Stimulated activated CD4-positive, alpha-beta T cell treated with anti-CD3 and anti-CD28 coated beads, Interleukin-4, amount 100 ng/mL, for 24 hours (primary cell): ENCODE measurements at places on chromosomes 1 and 21.

DNA sequence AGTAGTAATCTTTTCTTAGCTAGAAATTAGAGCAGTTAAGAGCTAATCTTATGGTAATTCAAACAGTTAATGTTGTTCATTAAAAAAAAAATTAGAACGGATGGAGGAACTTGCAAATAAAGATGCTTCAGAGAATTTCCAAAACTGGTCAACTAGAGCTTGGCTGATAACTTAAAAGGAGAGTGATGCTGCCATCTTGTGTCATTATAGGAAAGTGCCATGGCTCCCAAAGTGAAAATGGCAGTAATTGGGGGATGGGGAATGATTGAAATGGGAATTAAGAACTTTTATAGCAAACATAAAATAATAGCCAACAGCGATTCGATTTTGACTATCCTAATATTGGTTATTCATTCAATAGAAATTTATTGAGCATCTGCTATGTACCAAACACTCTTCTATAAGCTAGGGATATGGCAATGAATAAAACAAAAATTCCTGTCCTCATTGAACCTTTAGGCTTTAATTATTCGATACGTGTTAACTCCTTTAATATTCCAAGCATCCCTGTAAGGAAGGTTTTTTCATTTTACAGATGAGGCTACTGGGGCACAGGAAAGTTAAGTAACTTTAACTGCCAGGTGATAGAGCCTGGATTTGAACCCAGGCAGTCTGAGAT, 5.7 kb upstream of the PLPP3 start:
- DNase-seq = no peak

DNA sequence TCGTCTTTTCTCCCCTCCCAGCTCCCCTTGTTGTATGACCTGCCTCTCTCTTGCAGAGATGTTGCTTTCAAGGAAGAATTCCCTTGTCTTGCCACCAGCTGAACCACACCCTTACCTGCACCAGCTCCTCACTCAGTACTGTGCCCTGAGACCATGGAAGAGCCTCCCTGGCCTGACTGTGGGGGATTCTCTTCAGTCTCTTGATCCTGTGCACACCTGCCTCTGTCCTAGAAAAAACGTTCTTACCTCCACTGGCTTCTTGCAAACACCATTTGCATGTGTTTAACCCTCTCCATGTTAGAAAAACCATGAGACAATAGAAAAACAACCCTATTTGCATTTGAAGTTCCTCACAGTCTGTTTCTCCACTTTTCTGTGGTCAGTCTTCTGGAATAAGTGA, 43.3 kb upstream of the FCRL4 start:
- no peak for DNase-seq

DNA sequence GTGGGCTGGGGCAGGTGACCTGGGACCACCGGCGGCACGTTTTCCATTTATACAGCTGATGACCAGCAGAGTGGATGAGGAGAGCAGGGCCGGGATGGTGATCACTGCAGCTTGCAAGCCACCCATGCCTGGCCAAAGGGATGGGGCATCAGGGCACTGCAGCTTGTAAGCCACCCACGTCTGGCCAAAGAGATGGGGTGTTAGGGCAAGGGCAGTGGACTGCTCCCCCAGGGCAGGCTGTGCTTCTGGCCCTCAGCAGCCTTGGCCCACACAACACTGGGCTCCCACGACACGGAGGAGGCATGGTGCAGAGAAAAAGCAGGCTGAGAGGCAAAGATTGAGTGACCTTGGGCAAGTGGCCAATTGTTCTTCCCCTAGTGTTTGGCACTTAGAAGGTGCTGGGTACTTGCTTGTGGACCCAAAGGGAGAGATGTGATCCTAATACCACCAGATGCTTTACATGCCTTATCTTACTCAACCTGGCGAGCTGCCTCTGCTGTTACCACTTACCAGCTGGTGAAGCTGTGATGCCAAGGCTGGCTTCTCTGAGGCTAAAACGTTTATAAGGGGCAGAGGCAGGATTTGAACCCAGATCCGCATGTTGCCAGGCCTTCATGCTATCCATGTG, 48.3 kb downstream of the TRIM62 start:
- no peak for DNase-seq

DNA sequence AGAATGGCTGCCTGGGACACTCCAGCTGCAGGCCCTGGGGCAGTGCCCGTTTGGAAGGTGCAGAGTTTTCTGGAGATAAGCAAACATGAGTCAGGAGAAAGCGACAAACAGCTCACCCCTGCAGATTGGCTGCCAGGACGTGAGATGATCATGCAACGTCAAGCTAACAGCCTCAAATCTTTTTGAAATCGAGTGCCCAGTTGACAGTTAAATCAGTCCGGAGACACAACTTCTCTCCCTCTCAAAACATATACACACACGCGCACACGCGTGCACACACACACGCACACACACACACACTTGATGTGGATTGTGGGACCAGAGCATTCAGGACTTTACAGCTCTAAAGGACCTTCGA, 49.4 kb downstream of the TENT5C start:
- DNase-seq = no peak

DNA sequence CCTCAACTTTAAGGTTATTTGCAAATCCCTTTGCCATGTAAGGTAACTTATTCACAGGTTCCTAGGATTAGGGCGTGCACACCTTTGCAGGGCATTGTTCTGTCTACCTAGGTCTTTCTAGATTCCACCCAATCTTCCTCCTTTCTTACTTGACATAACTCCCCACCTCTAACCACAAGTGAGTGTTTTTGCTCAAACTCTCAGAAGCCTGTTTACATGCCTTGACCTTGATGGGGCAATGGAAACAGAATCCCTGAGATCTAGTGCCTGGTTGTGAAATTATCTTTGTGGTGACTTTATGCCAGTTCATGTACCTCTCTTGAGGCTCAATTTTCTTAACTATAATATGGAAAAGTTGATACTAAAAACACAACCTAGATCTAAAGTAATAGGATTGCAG, 296.6 kb downstream of the TTLL7 start:
- no peak for DNase-seq

- no peak for DNase-seq
Measured at GRCh38 chr21:18249672-18250071, 5.0 kb downstream of the CHODL start.

- DNase-seq = no peak
Measured at GRCh38 chr1:201404055-201404454, 4.9 kb upstream of the LAD1 start.
